AML-193 (cell line): ENCODE measurements at places on chromosomes 12 and 14.

- DNase-seq = no peak
These were observed 989.3 kb upstream of the NOVA1 start for GRCh38 chr14:27587103-27587502.

GRCh38 chr14:86057018-86057667 lies 527.2 kb downstream of the FLRT2 start:
- DNase-seq = peak; percentile 16

DNA sequence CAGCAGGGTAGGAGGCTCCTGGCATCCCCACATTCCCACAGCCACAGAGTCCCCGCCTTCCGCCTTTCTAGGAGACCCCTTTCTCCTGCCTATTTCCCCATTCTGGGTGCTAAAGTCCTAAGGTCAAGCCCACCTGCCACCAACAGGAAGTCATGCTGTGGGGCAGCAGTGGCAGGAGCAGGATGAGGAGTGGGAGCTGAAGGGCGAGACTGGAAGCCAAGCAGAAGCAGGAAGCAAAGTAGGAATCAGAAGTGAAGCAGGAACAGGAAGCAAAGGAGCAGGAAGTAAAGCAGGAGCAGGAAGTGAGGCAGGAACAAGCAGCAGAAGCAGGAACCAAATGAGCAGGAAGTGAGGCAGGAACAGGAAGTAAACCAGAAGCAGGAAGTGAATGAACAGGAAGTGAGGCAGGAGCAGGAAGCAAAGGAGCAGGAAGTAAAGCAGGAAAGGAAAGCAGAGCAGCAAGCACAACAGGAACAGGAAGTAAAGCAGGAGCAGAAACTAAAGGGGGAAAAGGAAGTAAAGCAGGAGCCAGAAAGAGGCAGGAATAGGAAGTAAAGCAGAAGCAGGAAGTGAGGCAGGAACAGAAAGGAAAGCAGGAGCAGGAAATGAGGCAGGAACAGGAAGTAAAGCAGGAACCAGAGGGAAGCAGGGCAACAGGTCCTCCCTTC lies 38.3 kb upstream of the RIMBP2 start:
- DNase-seq = no peak

- DNase-seq = no peak
These were observed 6.0 kb upstream of the UBE2N start for GRCh38 chr12:93447555-93448290.

- DNase-seq = no peak
These were observed 32.0 kb downstream of the TC2N start for GRCh38 chr14:91835197-91835919.

DNA sequence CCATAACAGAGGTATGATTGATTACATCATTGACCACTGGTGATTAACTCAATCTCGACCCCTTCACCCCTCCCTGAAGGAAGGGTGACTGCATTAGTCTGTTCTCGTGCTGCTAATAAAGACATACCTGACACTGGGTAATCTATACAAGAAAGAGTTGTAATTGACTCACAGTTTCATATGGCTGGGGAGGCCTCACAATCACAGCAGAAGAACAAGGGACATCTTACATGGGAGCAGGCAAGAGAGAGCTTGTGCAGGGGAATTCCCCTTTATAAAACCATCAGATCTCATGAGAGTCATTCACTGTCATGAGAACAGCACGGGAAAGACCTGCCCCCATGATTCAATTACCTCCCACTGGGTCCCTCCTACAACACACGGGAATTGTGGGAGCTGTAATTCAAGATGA lies 55.9 kb upstream of the TMCC3 start:
- DNase-seq = no peak

DNA sequence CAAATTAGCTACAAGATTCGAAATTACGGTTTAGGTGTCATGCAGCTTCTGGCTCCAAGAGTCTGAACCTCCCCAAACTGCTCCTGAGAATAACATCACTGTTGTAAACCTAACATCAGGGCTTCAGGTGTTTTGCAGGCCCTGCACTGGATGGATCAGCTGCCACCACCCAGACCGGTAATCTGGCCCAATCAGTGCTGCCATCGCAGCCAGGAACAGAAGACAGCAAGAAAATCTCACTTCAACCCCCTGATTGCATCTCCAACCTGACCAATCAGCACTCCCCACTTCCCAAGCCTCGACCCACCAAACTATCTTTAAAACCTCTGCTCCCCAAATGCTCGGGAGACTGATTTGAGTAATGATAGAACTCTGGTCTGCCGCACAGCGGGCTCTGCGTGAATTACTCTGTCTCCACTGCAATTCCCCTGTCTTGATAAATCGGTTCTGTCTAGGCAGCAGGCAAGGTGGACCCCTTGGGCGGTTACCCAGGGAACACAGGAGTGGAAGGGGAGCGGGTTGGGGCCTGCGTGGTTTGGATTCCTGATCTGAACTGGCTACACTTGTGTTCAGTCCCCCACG lies 268.5 kb upstream of the SFSWAP start:
- no peak for DNase-seq

DNA sequence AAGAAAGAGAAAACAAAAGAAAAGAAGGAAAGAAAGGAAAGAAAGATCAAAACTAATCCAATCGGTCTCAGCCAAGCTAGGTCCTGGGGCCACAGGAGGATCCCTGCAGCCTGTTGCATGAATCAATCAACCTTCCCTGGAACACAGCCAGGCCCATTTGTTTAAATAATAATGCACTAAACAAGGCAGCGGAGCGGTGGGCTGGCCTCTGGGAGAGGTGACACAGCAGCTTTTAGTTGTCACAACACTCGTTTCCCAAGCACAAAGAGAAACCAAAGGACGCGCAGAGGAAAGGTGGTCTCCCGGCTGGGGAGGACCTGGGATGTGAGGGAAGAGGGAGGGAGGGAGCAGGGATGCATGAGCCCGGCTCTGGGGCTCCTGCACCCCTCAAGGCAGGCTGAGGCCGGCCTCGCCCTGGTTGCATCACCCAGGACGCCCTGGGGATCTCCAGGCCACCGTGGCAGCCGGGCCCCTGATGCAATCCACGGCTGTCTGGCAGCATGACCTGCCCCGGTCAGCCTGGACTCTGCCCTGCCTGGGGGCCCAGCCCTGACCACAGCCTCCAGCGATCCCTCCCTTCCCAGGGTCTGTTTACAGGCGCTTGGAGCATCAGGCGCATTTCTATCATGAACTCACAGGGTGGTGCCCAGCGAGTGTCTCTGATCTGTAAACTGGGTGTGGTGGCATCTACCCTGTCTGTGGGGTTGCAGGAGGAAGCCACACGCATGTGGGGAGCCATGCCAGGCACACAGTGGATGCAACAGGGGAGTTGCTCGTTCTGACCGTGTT lies 32.5 kb downstream of the MMP17 start:
- DNase-seq = no peak

- DNase-seq = no peak
These were observed 2.3 kb downstream of the DICER1 start for GRCh38 chr14:95155045-95155444.

- DNase-seq = no peak
These were observed 23.7 kb downstream of the BCL2L14 start for GRCh38 chr12:12094481-12094880.

- peak; percentile 30 for DNase-seq
These were observed 8.0 kb downstream of the GLIPR1 start for GRCh38 chr12:75488553-75488952.

GRCh38 chr14:29799464-29800095 lies 128.1 kb downstream of the PRKD1 start:
- DNase-seq = no peak

DNA sequence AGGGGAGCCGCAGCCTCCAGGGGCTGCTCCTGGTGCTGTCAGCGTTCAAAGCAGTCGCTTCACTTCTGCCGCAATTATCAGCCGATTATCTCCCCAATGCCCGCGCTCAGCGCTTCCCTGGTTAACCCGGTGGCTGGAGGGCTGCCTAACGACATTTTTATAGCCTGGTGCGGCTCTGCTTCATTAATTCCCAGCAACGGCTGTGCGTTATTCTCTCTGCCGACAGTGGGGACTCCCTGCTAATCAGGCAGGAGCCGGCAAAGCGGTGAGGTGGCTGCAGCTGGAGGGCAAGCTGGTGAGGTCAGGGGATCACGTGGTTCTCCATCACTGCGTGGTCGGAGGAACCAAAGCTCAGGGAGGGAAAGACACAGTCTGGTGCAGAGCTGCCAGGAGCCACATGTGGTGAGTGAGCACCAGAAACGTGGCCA lies 62.9 kb downstream of the GLRX5 start:
- DNase-seq = no peak

GRCh38 chr14:96824283-96824682 lies 27.1 kb downstream of the VRK1 start:
- DNase-seq = no peak

GRCh38 chr14:81972601-81973000 lies 438.9 kb upstream of the SEL1L start:
- no peak for DNase-seq

DNA sequence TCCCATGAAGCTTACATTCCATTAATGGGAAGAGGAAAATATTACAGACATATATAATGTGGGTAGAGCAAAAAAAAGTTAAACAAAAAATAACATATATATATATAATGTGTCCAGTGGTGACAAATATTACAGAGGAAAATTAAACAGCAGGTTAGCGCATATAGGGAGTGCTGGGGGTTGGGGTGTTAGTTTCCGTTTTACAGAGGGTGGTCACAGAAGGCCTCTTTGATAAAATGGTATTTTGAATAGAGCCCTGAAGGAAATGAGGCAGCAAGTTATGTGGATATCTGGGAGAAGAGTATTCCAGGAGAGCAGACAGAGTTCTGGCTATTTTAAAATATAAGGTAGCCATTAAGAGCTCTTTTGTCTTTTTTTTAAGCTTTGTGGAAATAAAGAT lies 73.2 kb downstream of the DCAF5 start:
- DNase-seq = no peak

- DNase-seq = no peak
These were observed 19.4 kb downstream of the KTN1 start for GRCh38 chr14:55599250-55599879.

DNA sequence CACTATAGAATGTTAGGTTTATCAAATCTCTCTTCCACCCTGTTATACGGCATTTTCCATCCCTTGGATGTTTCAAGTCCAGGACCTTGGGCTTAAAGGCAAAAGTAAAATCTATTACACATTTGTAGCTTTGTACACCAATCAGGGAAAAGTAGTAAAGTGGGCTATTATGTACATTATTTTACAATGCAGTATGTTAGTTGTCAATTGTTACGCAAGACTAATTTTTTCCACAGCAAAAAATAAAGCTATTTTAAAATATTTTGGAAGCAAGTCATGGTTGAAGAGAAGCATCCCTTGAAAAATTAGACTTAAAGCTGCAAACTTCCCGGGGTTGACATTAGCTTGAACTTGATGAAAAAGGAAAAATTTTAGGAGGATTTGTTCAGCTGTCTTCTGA lies 476.2 kb downstream of the DIO2 start:
- no peak for DNase-seq

GRCh38 chr14:103001651-103002396 lies 55.5 kb downstream of the CDC42BPB start:
- DNase-seq = no peak

GRCh38 chr14:104323551-104324175 lies 185.3 kb downstream of the KIF26A start:
- no peak for DNase-seq

DNA sequence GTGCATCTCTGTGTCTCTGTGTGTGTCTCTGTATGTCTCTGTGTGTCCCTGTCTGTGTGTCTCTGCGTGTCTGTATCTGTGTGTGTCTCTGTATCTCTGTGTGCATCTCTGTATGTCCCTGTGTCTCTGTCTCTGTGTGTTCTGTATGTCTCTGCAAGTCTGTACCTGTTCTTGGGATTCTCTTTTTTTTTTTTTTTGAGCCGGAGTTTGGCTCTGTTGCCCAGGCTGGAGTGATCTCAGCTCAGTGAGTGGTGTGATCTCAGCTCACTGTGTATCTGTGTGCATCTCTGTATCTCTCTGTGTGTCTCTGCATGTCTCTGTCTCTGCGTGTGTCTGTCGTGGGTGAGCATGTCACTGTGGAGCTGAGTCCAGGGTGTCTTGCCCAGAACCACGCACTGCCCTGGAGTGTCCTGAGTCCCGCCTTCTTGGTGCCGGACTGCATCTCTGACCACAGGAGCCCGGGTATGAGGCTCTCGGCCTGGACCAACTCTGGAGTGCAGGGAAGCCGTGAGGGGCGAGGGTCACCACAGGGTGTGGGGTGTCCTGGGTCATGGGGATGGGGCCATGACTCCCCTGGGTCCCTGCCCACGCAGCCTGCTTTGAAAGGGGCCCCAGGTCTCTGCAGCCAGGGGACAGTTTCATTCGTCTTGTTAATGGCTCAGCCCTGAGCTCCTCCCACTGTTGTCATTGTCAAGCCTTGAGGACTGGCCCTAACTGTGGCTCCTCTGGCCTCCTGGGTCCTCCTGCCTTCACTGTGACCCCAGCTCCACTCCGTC lies 11.8 kb downstream of the MYL2 start:
- DNase-seq = no peak

DNA sequence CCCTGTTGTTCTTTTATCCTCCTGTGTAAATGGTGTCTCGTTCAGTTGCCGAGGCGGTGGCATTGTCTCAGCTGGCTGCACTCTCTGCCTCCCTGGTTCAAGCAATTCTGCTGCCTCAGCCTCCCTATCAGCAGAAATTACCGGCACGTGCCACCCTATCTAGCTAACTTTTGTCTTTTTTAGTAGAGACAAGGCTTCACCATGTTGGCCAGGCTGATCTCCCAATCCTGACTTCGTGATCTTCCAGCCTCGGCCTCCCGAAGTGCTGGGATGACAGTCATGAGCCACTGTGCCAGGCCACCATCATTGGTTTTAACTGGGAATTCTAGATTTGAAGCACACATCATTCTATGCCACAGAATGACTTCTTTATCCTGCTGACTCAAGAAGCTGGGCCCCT lies 175.3 kb upstream of the ALG10B start:
- no peak for DNase-seq

- no peak for DNase-seq
These were observed 8.0 kb downstream of the PGAM5 start for GRCh38 chr12:132718644-132719043.

DNA sequence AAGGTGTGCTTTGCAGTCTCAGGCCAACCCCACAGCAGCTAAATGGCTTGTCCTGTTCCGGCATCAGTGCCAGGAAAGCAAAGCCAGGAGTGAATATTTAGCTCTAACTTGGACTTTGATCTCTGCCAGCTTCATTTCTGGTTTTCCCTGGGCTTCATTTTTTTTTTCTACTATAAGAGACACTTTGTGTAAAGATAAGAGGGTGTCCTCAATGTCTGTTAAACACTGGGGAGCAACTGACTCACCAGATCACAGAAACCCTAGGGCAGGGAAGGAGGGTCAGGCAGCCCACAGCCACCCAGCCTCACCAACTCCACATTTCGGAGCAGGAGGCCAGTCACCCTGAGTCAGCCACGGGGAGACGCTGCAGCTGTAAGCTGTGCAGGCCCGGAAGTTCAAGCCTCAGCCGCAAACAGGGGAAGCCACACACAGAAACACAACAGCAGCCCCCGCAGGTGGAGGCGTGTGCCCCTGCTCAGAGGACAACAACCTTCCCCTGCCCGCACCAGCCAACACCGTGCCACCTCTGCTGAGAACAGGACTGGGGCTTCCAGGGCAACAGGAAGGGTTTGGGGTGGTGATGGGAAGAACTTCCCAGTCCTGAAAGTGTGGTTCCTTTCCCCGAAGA lies 6.3 kb downstream of the TNFRSF1A start:
- peak; percentile 29 for DNase-seq

GRCh38 chr12:52633383-52633782 lies 15.0 kb upstream of the KRT73 start:
- DNase-seq = peak; percentile 74

- no peak for DNase-seq
These were observed 76.7 kb upstream of the EIF5 start for GRCh38 chr14:103257211-103257962.
